CD4-positive, alpha-beta T cell treated with Interleukin-15 for 4 hours (primary cell): ENCODE measurements at places on chromosomes 11 and 22.

DNA sequence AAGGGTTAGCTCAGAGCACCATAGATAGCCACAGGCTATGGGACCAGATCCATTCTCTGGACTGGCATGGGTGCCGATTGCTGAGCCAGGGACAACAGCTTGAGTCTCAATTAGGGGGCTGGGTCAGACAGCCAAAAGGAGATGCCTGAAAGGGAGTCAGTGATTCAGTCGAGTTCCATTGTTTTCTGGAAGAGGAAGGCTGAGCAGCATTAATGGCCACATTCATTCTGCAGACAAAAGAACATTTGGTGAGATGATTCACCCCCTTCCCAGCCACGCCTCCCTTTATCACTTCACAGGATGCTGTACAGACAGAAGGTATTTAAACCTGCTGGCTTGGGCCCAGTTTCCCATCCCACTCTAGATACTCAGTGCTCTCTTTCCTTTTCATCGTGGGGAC, 131.9 kb downstream of the ADAMTS15 start:
- DNase-seq, result no peak

- no peak for DNase-seq
Measured at GRCh38 chr11:120597250-120598215, 86.0 kb downstream of the GRIK4 start.

GRCh38 chr22:23225724-23226496, 45.6 kb downstream of the BCR start:
- DNase-seq, result peak; percentile 54

- no peak for DNase-seq
Measured at GRCh38 chr11:17578296-17578695, 31.2 kb downstream of the OTOG start.

- DNase-seq, result no peak
Measured at GRCh38 chr11:101444164-101444563, 139.6 kb downstream of the TRPC6 start.

GRCh38 chr11:33375688-33376311, 118.6 kb downstream of the HIPK3 start:
- DNase-seq, result no peak

- DNase-seq, result no peak
Measured at GRCh38 chr22:27594474-27595134, 207.0 kb downstream of the MN1 start.

DNA sequence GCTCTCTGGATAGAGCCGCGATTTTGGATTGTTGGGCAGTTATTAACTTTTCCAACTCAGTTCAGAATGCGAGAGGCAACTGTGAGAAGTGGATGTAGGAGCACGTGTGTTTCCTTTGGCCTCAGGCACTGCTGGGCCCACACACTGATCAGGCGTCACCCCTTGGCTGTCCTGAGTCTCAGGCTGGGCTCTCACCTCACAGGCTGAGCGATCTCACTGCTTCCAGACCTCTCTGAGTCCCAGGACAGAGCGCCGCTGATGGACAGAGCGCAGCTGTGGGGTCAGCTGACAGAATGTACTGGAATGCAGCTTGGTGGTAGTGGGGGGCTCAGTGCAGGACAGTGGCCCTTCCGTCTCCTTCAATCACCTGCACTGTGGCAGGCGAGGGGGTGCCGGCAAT, 516.2 kb downstream of the TBC1D22A start:
- DNase-seq, result no peak

- no peak for DNase-seq
Measured at GRCh38 chr22:40041366-40042137, 46.8 kb downstream of the FAM83F start.

DNA sequence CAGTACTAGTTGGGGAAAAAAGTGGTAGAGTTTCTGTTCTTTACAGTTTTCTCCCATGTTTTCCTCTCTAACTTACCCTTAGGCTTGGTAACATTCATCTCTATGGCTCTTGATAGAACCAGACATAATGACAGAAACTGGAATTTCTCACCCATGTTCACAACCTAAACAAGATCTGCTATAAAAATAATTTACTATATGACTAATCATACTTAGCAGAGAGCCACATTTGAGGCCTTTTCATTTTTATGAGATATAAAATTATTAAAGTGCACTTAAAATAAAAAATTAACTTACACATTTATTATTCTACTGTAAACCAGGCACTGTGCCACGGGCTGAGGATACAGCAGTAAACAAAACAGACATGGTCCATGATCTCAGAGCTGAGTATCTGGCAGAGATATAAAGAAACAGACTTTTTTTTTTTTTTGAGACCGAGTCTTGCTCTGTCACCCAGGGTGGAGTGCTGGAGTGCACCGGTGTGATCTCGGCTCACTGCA, 98.1 kb downstream of the GAB2 start:
- DNase-seq, result no peak

DNA sequence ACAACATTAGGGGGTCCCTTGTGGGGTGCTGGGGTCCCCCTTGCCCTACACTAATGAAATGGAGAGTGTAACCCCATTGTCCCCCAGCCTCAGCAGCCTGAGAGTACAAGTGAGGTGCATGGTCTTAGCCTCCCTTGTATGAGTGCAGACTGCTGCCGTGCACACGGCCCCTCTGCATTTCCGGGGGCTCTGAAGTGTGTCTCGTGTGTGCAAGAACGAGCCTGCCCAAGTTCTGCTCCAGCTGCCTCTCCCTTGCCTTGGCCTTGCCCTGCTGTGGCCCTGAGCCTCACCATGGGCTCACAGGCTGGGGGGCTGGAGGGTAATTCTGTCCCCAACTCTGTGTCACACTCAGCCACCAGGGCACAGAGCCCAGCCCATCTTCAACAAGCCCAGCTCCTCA, 5.2 kb upstream of the EHD1 start:
- no peak for DNase-seq

DNA sequence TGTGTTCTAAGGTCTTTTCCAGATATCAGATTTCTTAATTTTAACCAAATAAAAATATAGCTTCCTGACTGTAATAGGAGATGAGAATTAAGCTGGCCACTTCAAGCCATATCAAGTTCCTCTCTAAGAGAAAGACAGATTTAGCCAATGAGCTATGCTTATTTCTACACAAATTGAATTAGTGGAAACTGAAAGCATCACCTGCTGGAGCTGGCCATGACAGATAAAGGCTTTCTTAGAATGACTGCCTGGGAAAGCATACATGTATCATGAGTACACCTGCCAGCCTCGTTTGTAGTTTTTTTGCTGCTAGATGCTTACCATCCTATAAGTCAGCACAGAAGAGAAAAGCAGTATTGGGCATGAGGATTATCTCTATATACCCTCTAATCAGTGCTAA, 53.5 kb upstream of the DBX1 start:
- no peak for DNase-seq

GRCh38 chr11:47216121-47216798, 1.5 kb downstream of the DDB2 start:
- peak; percentile 79 for DNase-seq

DNA sequence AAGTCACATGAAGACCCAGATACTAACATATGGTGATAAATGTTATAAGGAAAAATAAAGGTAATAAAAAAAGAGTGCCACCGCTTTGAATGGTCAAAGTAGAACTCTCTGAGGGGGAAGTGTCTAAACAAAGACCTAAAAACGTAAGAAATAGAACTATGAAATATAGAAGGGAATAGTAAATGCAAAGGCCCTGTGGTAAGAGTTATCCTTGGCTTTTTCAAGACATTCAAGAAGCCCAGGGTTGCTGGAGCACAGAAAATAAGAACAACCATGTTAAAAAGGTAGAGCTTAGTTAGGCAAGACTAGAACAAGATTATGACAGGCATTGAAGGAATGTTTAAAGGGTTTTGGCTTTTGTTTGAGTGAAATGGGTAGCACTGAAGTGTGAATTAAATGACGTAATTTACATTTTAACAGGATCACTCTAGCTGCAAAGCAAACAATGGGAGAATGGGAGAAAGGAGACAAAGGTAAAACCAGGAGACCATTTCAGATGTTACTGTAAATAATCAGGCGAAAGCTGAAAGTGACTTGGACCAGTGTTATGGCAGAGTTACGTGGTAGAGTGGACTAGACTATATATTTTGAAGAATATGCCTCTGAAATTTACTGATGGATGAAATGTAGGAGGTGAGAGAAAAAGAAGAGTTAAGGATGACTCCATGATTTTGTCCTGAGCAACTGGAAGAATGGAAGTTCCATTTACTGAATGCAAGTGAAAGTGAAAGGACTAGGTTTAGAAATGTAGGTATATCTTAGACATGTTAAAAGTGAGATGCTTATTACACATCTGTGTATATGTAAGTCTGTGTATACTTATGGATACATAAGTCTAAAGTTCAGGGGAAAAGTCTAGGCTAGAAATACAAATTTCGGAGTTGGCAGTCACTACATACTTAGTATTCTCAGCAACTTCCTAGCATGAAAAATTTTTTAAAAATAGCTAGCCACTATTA, 28.5 kb downstream of the BTBD10 start:
- DNase-seq, result no peak

DNA sequence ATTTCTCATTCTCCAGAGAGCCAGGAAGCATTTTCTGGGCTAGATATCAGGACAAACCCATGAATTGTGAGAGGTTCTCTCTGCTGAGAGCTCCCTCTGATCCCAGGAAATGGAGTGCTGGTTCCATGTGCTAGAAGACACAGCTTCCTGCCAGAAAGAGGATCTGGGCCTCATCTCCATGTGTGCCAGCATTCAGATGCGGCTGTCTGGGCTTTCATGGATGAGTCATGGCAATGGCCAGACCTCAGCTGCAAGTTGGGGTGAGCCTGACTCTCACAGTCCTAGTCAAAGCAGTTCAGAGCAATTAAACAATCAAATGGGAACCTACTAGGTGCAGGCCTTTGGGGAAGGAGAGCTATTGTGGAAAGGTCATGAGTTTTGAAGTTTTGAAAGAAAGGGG, 82.3 kb upstream of the EED start:
- no peak for DNase-seq

DNA sequence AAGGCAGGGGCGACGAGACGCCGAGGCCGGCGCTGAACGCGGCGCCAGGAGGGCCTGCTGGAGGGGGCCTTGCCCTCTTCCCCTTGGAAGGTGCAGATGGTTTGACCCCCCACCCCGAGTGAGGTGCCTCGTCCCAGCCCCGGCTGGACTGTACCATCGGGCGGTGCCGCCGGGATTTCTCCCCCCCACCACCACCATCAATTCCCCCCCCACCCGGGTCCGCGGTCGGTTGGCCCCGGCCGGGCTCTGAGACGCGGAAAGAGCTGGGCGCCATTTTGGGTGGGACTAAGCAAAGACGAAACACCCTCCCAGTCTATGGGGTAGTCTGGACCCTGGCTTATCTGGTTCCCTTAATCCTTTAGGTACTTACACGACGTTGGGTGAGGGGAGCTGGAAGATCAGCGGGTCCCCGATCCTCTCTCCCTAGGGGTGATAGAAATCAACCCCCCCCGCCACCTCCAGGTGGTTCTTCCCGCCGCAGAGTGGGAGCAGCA, at the start of gene PRDM10:
PRDM10 (minus strand) TSS at position 484 of the 494 bp plus-strand sequence. CDS start 41,871 bp downstream, outside the sequence.
- peak; percentile 96 for DNase-seq

DNA sequence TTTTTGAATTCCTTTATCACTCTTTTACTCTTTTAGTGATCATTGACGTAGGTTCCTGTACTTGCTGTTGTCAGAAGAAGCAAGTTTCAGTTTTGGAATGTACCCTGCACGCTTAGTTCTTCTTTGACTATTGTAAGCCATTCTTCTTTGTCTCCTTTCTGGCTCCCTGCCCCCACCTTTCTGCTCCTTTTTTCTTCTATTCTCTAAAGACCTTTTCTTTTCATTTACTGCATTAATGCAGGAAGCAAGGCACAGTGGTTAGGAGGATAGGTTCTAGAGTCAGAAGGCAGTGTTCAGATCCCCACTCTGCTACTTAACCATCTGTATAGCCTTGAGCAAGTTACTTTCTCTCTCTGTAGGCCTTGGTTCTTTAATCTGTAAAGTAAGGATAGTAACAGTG, 33.7 kb upstream of the RAG2 start:
- DNase-seq, result no peak

- DNase-seq, result peak; percentile 48
Measured at GRCh38 chr22:26592421-26592891, 2.5 kb upstream of the TPST2 start.

- DNase-seq, result peak; percentile 75
Measured at GRCh38 chr11:124114942-124115781, at the start of gene VWA5A. TSS of gene VWA5A (plus strand) at chr11:124115450. CDS start at chr11:124117512, 2,062 bp downstream.

- DNase-seq, result no peak
Measured at GRCh38 chr22:28358312-28358711, 321.3 kb downstream of the TTC28 start.

GRCh38 chr22:40401532-40401931, 31.1 kb downstream of the SGSM3 start:
- peak; percentile 71 for DNase-seq

DNA sequence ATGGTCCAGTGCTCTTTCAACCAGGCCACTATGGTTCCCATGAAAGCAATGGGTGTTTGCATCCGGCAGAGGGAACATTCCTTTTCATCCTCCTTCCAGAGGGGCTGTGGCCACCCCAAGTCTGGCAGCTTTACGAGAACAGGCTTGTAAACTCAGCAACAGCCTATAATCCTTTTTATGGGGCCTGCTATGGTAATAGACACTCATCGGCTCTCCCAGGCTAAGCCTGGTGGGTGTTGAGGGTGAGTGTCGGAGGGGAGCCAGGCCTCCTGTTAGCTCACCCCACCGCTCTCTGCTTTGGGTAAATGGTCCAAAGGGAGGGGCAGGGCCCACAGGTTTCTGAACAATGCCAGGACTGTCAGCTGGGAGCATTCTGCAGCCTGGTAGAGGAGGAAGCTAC, 111.6 kb upstream of the CD82 start:
- no peak for DNase-seq

- DNase-seq, result no peak
Measured at GRCh38 chr11:132028380-132029240, 658.2 kb downstream of the NTM start.
